ENCODE measurements at places on chromosomes 12 and 14.

GRCh38 chr14:50656776-50657175 is 11.3 kb downstream of the SAV1 start:
- DNase-seq = no peak

DNA sequence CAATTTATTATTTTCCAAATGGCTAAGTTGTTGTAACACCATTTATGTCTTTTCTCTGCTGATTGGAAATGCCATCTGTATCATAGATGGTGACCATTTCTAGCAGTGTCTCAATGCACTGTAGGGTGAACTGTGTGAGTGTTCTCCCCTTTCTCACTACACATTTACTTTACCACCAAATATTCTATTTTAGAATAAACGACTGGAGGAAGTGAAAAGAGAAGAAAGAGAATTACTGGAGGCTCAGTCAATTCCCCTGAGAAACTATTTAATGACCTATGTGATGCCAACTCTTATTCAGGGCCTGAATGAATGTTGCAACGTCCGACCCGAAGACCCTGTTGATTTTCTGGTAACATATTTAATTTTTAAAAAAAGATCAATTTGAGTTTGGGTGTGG is 15.5 kb upstream of the PAPOLA start:
- DNase-seq = no peak

DNA sequence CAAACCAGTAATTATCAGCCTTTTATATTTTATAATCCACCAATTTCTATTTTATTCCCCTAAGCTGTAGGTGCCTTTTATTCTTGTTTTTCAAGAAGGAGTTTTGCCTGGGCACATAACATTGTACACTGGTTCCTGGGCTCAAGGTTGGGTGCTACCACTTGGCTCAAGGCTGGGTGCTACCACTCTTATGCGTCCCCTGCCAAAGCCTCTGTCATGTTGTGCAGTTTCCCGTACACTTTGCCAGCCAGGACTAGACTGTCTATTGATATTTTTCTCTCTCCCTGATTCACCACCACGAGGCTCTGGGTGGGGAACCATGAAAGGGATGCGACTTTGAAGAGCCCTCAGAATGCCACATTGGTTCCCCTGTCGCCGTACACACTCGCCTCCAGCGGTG is 52.5 kb upstream of the VASH1 start:
- DNase-seq = no peak

GRCh38 chr14:66365388-66365787 is 120.8 kb upstream of the CCDC196 start:
- no peak for DNase-seq

DNA sequence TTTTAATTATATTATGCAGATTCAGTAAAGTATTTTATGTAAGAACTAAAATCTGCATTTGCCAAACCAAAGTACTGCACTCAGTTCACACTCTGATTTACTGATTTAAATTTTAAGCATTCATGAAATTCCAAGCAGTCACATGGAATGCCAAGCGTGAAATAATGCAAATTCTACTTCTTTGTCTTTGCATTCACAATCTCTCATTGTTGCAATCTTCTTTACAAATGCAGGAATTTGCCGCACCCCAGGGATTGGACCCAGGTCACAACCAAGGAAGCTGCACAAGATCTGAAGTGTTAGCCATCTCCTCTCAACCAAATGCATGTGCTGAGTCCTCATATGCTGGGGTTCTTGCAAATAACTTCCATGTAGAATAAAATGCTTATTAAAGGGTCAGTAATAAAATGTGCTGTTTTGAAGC is 71.9 kb downstream of the TUNAR start:
- DNase-seq = no peak

DNA sequence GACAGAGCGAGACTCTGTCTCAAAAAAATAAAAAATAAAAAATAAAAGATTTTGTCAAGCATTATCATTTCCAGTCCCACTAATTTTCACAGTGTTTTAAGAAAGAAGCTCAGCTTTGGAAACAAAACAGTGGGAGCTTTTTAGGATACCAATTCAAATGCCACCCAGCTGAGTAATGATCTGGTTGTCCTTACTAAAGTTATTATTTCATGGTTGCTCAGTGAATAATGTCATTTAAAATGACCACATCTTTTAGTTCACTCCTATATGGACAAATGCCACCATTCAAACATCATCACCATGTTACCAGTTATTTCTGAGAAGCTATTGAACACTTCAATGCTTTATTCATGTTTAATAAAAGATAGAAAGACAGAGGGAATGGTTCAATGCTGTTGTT is 365.0 kb downstream of the CCER1 start:
- no peak for DNase-seq

DNA sequence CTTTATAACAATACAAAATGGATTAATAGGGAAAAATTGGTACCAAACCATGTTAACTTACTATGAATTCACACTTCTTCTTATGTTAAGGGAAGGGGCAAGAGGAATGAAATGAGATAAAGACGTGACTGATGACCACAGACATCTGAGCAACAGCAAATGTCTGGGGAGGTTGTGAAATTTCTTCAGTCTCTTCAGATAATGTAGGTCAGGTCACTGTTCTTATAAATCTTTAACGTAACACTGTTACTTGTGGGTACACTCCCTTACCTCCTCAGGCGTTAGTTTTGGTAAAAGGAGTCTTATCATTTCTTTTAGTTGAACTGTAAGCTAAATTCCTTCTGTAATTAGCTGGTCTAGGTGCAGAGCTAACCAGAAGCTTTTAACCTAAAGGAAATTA is 405.0 kb upstream of the LRFN5 start:
- no peak for DNase-seq

DNA sequence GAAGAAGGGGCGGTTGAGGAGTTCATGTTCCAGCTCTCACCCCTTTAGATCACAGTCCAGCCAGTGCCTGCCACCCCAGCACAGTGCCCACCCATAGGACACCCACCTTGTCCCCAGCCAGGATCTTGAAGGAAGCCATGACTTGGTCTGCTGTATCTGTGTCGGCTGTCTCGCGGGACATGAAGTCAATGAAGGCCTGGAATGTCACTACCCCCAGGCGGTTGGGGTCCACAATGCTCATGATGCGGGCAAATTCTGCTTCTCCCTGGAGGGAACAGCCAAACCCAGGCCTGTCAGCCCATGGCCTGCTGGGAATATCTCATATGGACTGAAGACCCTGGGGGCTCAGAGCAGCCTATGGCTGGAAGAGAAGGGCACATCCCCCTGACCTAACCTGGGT is 84.1 kb upstream of the ZFP36L1 start:
- no peak for DNase-seq
